ENCODE measurements at places on chromosomes 3 and 15. TPM values are rescaled to one million over a fixed set of nuclear protein-coding genes. Genes with fewer than 3 reads are reported as not detected.

- DNase-seq: no peak
Measured at GRCh38 chr15:55422089-55422488, 13.8 kb downstream of the PIERCE2 start.

SH2D7 gene
- polyA plus RNA-seq: not detected

DNA sequence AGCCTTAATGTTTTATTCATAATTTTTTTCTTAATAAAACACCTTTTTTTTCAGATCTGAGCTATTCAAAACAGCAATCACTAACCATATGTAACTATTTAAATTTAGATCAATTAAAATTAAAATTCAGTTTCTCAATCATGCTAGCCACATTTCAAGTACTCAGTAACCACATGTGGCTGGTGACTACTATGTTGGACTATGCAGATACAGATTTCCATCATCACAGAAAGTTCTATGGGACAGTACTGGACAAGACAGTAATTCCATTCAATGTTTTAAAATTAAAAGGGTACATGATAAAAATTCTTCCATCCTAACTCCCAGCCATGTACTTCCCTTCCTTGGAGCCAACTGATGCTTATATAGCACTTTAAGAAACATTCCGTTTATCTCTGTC lies 119.3 kb downstream of the GLDN start:
- DNase-seq: no peak

- no peak for DNase-seq
Measured at GRCh38 chr15:66933932-66934867, 131.2 kb upstream of the SMAD3 start.

GRCh38 chr3:7789324-7789723 lies 712.3 kb upstream of the LMCD1 start:
- DNase-seq: no peak

DNA sequence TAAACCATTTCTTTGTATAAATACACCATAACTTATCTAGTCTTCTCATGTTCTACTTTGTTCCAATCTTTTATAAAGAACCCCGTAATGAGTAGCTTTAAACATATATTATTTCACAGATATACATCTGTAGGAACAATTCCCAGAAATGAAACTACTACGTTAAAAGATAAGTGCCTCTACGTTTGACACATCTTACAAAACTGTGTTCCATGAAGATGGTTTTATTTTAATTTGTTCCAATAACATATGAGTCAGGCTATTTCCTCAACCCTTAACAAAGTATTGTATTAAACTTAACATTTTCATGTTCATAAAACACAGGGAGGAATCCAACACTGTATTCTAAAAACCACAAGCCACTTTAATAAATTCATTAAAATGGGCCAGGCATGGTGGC lies 52.9 kb downstream of the TRPM7 start:
- DNase-seq: no peak

DNA sequence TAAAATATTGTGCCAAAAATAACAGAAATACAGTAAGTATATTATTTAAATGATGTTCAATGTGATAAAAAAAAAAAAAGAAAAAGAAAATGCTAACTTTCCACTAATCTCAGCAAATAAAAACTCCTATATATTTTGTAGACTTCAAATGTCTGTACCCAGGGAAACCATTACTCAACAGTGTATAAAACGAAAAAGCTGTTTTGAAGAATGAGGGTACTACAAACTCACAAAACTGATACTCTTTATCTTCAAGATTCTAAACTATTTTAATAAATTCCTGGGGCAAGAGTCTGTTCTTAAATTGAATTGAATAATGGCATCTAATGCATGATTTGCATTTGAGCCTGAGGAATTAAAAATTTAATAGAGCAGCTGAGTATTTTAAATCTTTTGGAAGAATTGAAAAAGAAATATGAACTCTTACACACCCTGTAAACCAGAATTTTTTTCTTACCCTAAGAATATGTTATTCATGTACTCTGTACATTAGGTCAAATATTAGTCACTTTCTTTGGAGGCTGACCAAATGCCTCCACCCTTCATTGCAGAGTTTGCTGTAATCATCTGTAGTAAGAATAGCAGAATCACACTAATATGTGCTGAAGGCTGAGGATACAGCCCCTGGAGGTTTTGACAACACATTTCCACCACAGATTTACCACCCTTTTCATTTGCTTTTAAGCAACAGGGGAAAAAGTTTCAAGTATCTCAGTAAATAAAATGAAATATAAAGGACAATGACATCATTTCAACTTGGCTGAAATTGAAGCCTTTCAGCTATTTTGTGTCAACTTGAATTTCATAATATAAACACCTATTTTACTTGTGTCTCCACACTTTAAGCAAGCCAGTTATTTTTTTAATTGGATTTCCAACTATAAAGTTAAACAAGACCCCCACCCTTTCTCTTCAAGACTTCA lies 79.7 kb downstream of the FBN1 start:
- DNase-seq: no peak

GSK3B gene
- polyA plus RNA-seq: 22.3 TPM

DNA sequence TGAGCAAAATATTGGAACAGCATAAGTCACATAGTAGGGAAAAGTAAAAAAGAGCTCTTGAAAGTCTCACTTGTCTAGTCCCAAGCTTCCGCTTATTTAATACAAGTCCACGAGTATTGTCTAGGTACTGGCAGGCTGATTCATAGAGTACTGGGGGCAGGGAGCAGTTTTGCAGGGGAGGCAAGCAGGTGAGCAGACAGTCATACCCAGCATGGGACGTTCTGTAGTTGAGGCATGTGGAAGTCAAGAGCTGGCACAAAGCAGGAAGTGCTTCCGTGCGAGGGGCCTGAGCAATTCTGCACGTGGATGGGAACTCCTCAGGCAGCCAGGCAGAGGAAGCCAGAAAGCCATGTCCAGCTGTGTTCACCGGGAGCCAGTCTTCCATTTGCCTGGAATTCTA lies 287.6 kb downstream of the EPHB1 start:
- DNase-seq: no peak

SAMMSON gene
- not detected for polyA plus RNA-seq

DNA sequence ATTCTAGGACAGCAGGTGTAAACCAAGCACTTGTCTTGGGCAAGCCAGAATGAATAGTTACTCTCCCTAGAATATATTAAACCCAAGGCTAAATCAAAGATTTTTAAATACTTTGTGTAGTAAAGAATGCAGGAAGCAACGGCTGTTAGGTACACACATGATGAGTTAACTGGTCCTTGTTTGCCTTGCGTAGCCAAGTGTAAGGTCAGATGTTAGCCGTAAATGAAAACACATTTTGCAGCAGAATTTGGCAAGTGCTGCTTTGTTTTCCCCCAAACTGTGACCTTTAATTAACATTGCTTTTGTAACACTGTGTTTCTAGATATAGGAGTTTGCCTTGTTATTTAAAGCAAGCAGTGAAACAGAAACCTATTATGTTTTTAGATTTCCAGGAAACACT lies 368.7 kb downstream of the IL5RA start:
- DNase-seq: no peak

LSAMP gene
- not detected for polyA plus RNA-seq

TRH gene
- not detected for polyA plus RNA-seq

SNTN gene
- not detected for polyA plus RNA-seq

ARRDC4 gene
- 2.5 TPM for polyA plus RNA-seq

AQP9 gene
- polyA plus RNA-seq: not detected

MAGI1 gene
- 22.2 TPM for polyA plus RNA-seq

DNA sequence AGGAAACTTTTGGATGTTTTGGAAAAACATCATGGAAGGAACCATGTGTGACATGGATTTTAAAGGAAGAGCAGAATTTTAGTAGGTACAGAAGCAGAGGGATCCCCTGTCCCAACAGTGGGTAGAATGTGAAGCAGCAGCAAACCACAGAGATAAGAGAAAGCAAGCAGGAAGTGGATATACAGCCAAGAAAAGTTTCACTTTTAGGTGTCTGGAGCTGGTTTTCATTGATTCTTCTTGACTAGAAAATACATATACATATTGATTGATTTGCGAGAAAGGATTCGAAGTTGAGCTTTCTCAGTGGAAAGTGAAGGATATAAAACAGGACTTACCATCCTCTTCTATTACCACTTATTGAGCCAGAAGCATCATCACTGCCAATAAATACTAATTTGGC lies 133.5 kb downstream of the KCNMB2 start:
- DNase-seq: no peak

- no peak for DNase-seq
Measured at GRCh38 chr3:181610083-181610972, 101.4 kb upstream of the SOX2 start.

GRCh38 chr15:57282686-57283085 lies 93.6 kb upstream of the CGNL1 start:
- no peak for DNase-seq

- peak; percentile 46 for DNase-seq
Measured at GRCh38 chr3:194640829-194641228, 7.6 kb upstream of the TMEM44 start.

- DNase-seq: peak; percentile 9
Measured at GRCh38 chr3:111864821-111865656, 6.0 kb downstream of the PHLDB2 start.

CLSTN2 gene
- polyA plus RNA-seq: not detected

CILP gene
- polyA plus RNA-seq: 0.03 TPM

- DNase-seq: no peak
Measured at GRCh38 chr3:175057401-175057800, 198.3 kb downstream of the NAALADL2 start.

DNA sequence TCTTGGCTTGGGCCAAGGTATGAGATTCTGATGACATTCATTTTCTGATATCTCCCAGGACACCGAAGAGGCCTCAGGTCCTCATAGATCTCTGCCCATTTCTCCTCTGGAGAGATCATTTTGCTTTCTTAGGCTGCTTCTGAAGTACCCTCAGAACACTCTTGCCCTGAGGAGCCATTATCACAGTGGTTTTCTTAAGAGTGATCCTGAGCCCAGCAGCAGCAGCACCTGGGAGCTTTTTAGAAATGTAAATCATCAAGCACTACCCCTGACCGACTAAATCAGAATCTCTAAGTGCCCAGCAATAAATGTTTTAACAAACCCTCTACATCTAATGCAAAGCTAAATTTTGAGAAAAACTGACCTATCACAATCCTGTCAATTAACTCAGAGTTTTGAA lies 40.6 kb upstream of the SLC9A9 start:
- no peak for DNase-seq

- no peak for DNase-seq
Measured at GRCh38 chr15:32887090-32887489, 169.3 kb downstream of the GREM1 start.

DUOXA1 gene
- polyA plus RNA-seq: 0.10 TPM

GRCh38 chr3:46612324-46612723 lies at the start of gene FAM240A:
FAM240A (plus strand) TSS chr3:46612525; CDS start chr3:46612684, 159 bp downstream.
- DNase-seq: no peak

GRCh38 chr3:191005790-191006189 lies 143.3 kb upstream of the GMNC start:
- no peak for DNase-seq

DNA sequence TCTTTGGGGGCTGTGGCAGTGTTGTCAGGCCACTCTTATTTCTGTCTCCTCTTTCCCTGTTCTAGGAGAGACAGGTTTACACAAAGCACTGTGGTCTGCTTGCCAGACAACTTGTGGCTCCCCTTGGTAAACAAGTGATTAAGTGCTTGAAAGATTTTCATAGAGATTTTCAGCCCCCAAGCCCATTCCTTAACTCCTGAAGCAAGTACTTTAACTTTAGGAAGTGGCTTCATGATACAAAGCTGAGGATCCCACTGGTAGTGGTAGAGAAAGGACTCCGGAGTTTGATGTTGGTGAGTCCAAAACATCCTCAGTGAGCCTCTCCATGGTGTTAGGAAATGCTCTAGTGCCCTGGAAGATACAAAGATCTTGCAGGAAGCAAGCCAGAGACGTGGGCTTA lies 12.0 kb downstream of the ZBTB38 start:
- DNase-seq: no peak

GRCh38 chr3:13287833-13288232 lies 132.3 kb downstream of the NUP210 start:
- no peak for DNase-seq

DNA sequence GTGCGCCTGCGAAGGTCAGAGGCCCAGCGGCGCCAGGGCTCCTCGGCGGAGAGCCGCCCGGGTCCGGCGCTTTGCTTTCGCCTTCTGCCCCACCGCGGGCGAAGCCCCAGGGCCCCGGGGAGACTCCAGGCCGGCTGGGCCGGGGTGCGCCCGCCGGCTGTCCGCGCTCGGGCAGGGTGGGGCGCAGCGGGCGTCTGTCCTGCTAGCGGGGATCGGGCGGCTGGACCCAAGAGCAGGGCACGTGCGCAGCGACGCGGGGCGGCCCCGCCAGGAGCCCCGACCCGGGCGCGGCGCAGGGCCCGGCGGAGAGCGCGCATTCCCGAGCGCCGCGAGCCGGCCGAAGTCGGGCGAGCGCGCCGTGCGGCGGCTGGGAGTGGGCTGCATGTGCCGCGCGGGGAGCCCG lies 569 bp upstream of the ALDH1A3 start:
- no peak for DNase-seq

Measured in HepG2 (cell line).